ENCODE measurements at places on chromosomes 4 and X.

DNA sequence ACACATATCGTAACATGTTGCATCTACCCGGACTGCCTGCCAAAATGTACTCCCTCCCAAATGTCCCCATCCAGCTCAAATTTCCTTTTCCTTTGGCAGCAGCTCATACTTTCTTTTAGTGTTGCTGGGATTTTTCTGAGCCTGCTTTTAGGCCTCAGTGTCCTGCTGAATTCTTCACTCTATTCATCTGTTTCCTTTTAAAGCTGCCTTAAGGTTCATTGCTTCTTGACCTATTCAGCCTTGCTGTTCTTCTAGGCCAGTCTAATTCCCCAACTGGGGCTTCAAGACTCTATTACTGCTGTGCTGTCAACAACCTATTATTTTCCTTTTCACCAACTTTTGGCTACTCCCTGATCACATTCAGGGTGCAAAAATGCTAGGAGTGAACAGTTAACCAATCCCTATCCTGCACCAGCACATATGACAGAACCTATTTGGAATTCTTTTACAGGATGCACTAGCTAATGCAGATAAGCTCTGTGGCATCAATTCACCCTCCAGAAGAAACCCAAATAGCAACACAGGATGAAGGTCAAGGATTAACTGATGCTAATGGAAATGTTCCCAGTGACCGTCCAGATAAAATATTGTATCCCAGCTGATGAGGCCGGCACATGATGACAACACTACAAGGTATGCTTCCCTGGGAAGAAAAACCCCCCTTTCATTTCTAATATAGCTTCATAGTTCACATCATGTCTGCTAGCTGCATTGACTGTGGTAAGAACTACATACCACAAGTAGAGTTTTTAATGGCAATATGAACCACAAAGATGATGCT is 114.7 kb upstream of the TTC29 start:
- DNase-seq: no peak

- DNase-seq: no peak
Measured at GRCh38 chr4:150244600-150244999, 166.4 kb downstream of the DCLK2 start.

GRCh38 chr4:7442574-7443162 is 7.9 kb upstream of the PSAPL1 start:
- no peak for DNase-seq

GRCh38 chr4:76301068-76301774 is 5.3 kb upstream of the STBD1 start:
- DNase-seq: no peak

DNA sequence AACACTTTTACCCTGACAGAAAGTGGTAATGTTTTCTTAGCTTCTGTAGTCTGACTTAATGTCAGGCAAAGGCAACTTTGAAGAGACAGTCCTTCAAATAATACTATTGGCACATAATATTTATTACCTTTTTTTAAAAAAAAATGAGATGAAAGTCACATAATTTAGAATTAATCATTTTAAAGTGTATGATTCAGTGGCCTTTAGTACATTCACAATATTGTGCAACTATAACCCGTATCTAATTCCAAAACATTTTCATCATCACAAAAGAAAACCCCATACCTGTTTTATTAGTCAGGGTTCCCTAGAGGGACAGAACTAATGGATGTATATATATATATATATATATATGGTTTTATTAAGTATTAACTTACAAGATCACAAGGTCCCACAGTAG is 94.8 kb upstream of the TEX13A start:
- no peak for DNase-seq

GRCh38 chrX:56068274-56068758 is 163.8 kb upstream of the KLF8 start:
- DNase-seq: no peak

GRCh38 chr4:98516042-98516440 is 142.4 kb downstream of the TSPAN5 start:
- no peak for DNase-seq

- no peak for DNase-seq
Measured at GRCh38 chr4:15506464-15506863, 36.8 kb downstream of the CC2D2A start.

Data from stimulated activated CD4-positive, alpha-beta T cell treated with anti-CD3 and anti-CD28 coated beads, Interleukin-12 subunit alpha, Interleukin-12 subunit beta, amount 100 ng/mL, for 24 hours (primary cell).